ENCODE measurements at places on chromosomes 11 and 22. TPM values are rescaled to one million over a fixed set of nuclear protein-coding genes. Genes with fewer than 3 reads are reported as not detected.

GVQW3 gene
- 2.0 TPM for total RNA-seq

PHF21B gene
- not detected for total RNA-seq

APOA1 gene
- total RNA-seq: not detected

ZNF195 gene
- total RNA-seq: 12.3 TPM

BCO2 gene
- total RNA-seq: 0.89 TPM

BACE1-AS gene
- 5.5 TPM for total RNA-seq

FOLR2 gene
- total RNA-seq: 12.1 TPM

MYOD1 gene
- total RNA-seq: not detected

ANKRD42 gene
- total RNA-seq: 5.4 TPM

All from stomach (tissue), 19 donors.